Iris pigment epithelial cell (primary cell): ENCODE measurements at places on chromosomes 6 and 20.
A peak's percentile ranks its signal among the peaks of the same experiment; 100 is the strongest.

DNA sequence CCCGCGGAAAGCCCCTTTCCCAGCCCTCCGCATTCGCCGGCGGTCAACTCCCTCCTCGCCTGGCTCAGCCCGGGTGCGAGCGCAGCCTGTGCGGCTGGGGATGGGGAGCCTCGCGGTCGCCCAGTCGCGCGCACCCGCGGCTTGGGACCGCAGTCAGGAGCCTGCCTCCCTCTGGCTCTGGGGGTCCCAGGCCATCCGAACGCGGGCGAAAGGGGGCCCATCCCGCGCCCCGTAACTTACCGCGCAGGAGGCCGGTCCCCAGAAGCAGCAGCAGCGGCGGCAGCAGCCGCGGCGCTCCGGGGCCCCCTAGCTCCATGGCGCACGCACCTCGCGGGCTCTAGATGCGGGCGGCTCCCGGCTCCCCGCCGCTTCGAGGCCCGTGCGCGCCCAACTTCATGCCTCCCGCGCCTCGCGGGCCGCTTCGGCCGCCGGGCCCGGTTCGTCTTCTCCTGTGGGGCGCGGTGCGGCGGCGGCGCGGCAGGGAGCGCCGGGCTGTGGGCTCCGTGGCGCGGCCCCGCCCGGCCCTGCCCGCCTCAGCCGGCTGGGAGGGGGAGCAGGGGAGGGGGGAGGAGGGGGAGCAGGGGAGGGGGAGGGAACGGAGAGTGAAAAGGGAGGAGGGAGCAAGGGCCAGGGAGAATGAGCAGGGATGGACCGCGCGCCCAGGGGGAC lies at the start of gene CHRNA4:
Gene CHRNA4, minus strand, starts transcription at position 500 of the 669 bp plus-strand sequence. Its CDS starts 184 bp downstream, at position 316.
- no peak for DNase-seq

DNA sequence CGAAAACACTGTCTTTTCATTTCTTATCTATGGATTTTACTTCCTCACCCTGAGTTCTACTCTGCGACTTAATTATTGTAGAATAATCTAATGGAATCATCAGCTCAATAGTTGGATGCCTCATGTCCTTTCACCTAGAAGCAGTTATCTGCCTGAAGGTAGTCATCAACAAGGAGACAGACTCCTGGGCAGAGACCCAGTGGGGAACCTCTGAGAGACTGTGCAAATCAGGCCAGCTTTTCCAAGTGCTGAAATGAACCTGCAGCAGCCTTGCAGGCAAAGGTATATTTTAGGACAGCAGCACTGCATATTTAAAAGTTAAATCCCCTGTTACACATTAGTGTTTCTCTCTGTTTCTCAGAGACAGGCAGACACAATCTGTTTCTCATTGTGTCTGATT lies 99.7 kb upstream of the STMND1 start:
- no peak for DNase-seq

DNA sequence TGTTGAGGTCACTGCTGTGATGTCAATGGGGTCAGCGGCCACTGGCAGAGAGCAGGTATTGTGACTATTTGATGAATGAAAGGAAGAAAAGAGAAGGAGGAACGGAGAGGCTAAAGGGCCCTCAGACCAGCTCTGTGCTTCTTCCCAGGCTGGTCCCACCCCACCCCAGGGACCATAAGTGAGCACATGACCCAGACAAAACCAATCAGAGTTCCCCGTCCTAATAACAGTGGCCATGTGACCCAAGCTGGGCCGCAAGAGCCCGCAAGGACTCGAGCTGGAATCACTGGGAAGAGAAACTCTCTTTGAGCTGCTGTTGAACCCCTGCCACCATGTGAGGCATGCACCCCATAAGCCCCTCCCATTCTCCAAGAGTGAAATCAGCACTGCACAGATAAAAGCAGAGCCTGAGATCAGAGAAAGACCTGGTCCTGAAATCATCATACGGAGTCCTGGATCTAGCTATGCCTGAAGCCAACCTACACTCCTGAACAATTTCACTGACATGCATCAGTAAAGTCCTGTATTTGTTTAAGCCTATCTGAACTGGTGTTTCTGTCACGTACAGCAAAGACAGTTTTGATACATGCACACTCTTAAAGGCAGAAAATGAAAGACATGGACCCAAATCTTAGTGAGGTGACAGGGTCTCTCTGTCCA lies 90.2 kb downstream of the PREX1 start:
- no peak for DNase-seq

DNA sequence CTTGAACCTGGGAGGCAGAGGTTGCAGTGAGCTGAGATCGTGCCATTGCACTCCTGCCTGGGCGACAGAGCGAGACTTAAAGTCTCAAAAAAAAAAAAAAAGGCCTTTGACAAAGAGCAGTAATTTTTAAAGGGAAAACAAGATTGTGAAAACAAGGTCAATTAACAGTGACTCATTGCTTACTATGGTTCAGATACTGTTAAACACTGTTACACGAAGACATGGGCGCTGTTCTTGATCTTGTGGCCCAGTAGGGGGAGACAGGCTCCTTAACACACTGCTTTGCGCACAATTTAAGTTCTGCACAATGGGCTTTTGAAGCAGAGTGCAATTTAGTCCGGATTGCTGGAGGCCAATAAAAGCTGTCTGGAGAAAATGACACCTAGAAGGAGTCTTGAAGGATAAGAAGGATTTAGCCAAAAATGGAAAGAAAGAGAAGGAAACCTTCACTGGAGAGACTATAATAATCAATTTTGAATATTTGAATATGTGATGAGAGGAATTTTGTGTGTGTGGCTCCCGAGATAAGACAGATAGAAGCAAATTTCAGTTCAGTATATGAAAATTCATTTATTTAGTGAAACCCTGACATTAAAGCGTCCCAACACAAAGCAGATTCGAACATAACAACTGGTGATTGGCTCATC lies 6.0 kb upstream of the LATS1 start:
- peak; percentile 86 for DNase-seq

DNA sequence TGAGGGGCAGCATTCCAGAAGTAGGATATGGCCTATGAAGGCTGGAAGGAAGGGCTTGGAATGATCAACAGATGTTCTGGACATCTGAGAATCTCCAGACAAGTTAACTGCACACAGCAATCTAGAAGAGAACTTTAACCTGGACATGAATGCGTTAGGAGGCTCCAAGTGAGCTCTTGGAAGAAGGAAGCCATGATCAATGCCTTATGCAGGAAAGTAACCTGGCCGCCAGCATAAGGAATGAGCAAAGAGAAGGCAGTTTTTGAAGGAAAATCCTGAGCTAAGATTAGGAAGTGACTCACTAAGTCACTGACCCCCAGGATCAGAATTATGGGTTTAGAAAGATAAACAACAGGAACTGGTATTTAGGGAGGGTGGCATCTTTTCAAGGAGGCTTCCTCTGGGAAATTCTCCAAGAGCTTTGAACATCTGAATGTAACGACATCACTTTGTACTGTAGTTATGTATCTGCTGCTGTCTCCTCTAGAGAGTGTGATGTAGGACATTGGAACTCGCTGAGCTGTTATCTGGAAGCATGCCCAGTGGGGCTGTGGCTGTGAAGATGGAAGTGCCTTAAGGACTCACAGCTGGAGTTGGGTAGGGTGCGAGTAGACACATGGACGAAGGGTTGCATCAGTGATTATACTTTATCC lies 236.8 kb downstream of the PACRG start:
- peak; percentile 91 for DNase-seq

DNA sequence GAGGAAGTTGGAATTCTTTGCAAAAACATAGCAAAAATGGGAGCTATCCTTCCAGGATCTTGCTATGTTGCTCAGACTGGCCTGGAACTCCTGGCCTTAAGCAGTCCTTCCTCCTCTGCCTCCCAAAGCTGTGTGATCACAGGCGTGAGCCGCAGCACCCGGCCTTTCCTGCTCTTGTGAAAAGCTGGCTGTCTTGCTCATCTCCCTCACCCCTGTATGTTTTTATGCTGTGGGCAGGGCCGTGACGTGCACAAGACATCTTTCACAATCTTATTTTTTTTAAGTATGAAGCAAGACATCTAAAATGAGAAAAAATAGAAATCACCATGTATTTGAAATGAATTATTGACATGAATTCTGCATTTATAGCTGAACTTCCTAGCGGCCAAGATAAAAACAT lies 110.4 kb downstream of the SAMD5 start:
- peak; percentile 87 for DNase-seq

DNA sequence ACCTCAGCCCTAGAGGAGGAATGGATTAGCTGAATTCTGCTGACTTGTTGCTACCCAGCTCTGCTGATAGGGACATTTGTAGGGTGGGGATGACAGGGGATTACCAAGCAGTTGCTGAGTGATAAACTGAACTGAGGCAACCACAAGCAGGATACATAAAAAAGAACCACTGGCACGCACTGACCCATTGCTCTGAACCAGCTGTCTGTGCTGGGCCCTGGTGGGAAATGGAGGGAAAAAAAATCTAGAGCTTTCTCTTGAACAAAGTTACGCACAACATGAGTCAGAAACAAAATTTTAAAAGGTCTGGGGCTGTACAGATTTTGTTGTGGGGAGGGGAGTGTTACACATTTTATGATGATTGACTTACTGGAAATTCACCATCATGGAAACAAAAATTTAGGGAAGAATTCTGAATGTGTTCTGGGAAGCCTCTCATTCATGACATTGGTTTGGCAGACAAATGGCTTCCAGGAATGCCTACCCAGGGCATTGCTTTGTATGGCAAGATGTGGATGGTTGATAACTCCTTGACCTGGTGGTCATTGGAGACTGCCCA lies 37.7 kb downstream of the FOXO3 start:
- DNase-seq = peak; percentile 70

- peak; percentile 31 for DNase-seq
Observed at GRCh38 chr6:53811082-53811481, 16.3 kb downstream of the LRRC1 start.

- DNase-seq = peak; percentile 83
Observed at GRCh38 chr20:48107560-48107959, 322.3 kb upstream of the SULF2 start.

- no peak for DNase-seq
Observed at GRCh38 chr6:169093066-169093723, 160.5 kb downstream of the THBS2 start.

DNA sequence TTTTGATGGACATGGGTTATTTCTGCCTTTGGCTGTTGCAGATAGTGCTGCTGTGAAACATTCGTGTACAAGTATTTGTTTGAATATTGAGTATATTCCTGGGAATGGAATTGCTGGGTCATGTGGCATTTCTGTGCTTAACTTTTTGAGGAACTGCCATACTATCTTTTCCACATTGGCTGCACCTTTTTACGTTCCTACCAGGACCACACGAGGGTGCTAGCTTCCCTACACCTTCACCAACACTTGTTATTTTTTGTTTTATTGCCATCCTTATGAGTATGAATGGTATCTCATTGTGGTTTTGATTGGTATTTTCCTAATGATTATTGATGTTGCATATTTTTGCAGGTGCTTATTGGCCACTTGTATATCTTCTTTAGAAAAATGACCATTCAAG lies 47.8 kb upstream of the PLCG1 start:
- DNase-seq = no peak

GRCh38 chr20:57622579-57623381 lies 2.6 kb upstream of the ZBP1 start:
- DNase-seq = peak; percentile 63

DNA sequence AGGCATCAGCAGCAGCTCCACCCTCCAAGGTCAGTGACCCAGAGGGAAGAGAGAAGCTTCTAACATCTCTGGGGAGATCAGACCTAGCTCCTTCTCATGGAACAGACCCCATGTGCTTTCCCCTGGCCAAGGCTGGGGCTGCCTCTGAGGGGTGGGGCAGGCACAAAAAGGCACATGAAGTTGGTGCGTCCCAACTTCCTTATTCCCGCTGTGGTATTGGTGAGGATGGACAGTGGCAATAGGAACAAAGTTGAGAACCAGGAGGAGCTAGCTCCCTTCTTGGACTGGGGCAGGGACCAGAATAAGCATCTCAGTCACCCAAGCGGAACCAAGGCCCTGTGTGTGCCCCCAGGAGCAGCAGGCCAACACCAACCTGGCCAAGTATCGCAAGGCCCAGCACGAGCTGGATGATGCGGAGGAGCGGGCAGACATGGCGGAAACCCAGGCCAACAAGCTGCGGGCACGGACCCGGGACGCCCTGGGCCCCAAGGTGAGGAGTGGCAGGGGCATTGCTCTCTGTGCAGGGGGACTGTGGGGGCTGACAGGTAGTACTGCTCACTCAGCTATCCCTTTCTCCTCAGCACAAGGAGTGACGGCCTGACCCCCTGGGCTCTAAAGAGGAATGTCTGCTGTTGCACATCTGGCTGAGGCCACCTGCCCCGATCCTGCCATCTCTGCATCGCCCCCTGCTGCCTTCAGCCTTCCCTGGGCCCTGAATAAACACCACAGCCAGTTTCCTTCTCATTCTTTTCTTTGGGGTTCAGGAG lies 46.1 kb downstream of the MYH7B start:
- DNase-seq = no peak

- DNase-seq = peak; percentile 38
Observed at GRCh38 chr20:32201296-32201976, 6.1 kb downstream of the PLAGL2 start.

- DNase-seq = no peak
Observed at GRCh38 chr20:33309631-33310030, 26.6 kb downstream of the BPIFB1 start.

DNA sequence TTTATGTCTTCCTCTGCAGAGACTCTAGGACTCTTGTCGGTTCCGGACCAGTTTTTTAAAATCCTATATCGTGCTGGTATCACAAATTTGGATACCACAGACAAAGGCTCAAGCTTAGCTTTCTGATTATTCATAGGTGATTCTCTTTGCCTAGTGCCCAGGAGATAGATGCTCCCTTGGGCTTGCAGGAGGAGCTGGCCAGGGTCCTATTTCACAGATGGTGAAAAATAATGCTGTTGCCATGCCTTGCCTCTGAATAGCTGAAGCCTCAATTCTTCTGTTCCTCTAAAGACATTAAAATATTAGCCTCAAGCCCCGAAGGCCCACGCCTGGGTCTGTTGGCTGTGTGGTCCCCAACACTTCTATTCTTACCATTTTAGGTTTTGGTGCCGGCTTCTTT lies 123.9 kb upstream of the BACH2 start:
- DNase-seq = no peak

GRCh38 chr6:117561128-117561527 lies 41.2 kb downstream of the GOPC start:
- DNase-seq = peak; percentile 28

DNA sequence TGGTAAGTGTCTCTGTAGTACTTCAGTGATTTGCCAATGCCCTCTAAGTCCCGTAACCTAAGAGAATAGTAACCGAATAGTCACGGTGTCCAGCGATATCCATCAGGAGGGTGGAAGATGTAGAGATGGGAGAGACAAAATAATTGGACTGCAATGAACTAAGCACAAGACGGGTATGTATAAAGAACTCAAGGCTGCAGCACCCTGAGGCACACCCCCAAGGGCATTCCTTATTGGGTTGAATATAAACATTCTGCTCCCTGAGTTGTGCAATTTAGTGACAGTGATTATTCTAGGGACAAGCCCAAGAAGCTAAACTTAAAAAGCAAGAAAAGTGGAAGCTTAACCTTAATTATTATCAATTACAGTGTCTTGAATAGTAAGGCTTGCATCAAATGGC lies 14.6 kb downstream of the DST start:
- DNase-seq = peak; percentile 45

GRCh38 chr6:161215193-161215592 lies 58.7 kb downstream of the AGPAT4 start:
- DNase-seq = peak; percentile 100

- peak; percentile 36 for DNase-seq
Observed at GRCh38 chr20:49400410-49400809, 82.1 kb downstream of the KCNB1 start.

GRCh38 chr6:2216794-2217383 lies 28.5 kb downstream of the GMDS start:
- DNase-seq = no peak
